H4 (cell line): ENCODE measurements at places on chromosomes 6 and 20. TPM values are rescaled to one million over a fixed set of nuclear protein-coding genes. Genes with fewer than 3 reads are reported as not detected.

TAB2 gene
- total RNA-seq: 15.5 and 16.7 TPM in 2 replicates

SNRPB2 gene
- total RNA-seq: 129 and 143 TPM in 2 replicates

APOM gene
- total RNA-seq: 0.91 and 1.1 TPM in 2 replicates

WFDC10B gene
- total RNA-seq: not detected in 2 replicates
